ENCODE measurements at places on chromosomes 5 and 9.
A peak's percentile ranks its signal among the peaks of the same experiment; 100 is the strongest.

DNA sequence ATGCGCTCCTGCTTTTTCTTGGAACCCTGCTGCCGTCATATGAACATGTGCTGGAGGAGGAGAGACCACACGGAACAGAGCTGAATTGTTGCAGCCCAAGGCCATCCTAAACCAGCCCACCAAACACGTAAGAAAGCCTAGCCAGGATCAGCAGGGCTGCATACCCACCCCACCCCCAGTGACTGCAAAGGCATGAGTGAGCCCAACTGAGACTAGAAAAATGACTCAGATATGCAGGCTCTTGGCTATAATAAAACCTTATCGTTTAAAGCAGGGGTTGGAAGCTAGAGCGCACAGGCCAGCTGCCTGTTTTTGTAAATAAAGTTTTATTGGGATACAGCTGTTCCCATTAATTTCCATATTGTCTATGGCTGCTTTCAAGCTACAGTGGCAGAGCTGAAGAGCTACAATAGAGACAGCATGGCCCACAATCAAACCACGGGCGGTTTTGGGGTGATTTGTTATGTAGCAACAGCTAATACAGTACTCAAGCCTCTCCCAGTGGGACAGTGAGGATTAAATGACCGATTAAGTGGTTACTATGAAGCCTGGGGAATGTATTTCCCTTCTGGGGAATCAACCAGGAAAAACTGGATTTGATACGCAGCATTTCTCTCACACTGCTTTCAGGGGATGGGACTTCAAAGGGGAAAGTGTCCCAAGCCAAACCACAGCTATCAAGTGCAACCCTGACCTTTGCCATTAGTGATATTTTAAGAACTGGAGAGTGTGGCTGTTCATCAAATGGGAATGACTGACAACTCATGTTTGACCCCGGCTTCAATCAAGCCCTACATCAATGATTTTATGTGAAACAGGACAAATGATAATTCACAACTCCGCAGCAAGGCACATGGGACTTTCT is 6.3 kb downstream of the SHB start:
- DNase-seq = no peak

- DNase-seq = no peak
These were observed 8.1 kb downstream of the SLC6A19 start for GRCh38 chr5:1209489-1209852.

GRCh38 chr9:114497727-114498382 is 7.4 kb downstream of the WHRN start:
- DNase-seq = no peak

GRCh38 chr5:158456756-158457155 is 597.8 kb upstream of the CLINT1 start:
- DNase-seq = no peak

GRCh38 chr9:7976167-7976755 is 176.7 kb upstream of the DMAC1 start:
- no peak for DNase-seq

DNA sequence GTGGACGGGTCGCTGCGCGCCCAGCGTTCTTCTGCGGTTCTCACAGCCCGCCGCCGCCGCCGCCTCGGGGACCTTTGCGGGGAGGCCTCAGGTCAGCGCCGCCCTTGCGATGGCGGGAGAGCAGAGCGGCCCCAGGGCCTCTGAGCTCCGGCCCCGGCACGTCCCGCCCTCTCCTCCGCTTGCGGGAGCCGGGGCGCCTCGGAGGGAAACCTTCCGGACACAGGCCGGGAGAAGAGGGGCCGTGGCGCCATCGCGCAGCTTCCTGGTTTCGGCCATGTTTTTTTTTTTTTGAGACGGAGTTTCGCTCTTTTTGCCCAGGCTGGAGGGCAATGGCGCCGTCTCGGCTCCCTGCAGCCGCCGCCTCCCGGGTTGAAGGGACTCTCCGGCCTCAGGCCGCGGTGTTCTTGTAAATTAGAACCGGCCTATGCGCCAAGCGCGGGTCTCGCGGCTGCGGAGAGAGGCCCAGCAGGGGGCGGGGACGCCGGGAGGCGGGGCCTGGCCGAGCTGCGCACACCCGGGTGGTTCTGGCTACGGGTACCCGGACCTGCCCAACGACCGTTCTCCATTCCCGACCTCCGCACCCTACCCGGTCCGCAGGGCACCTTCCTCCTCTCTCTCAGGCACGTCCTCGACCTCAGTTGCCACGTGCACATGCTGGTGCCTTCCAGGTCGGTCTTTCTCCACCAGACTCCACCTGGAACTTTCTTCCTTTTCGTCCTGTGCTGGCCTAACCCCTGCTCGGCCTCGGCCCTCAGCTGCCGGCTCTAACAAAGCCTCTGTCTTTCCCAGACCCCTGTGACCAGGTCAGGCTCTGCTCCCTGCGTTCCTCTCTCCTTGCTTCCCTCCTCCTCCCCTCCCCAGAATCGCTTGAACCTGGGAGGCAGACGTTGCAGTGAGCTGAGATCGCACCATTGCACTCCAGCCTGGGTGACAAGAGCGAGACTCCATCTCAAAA is 28.8 kb upstream of the MGAT1 start:
- peak; percentile 85 for DNase-seq

- DNase-seq = no peak
These were observed 80.3 kb downstream of the MAP1B start for GRCh38 chr5:72187388-72188075.

DNA sequence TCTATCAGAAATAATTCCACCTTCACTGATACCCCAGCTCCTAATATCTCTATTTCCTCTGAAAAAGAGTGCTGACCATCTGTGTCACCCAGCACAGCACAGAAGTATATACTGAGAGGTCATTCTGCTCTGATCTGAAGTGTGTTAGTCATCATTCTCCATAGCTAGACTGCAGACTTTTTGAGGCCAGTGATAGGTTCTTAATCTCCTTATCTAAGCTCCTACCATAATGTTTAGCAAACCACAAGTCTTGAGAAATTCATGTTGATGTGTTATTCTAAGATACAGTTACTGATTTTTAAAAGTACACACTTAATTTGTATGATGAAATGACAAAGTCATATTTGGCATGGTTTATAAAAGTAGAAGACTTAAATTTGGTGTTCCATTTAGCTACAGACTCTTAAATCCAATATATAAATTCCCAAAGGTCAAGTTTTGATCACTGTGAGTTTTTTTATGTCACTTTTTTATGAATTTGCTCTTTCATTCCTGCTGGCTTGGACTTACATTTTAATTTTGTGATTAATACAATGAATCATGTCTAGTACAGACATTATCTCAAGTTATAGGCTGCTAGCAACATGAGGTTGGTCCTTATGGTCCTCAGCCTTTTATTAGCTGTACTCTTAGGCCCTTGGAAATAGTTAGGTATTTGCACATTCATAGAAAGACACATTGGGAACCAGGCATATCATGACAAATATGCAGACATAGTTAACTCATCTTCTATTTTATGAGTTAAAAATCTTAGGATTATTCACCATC is 380.8 kb downstream of the EBF1 start:
- no peak for DNase-seq

DNA sequence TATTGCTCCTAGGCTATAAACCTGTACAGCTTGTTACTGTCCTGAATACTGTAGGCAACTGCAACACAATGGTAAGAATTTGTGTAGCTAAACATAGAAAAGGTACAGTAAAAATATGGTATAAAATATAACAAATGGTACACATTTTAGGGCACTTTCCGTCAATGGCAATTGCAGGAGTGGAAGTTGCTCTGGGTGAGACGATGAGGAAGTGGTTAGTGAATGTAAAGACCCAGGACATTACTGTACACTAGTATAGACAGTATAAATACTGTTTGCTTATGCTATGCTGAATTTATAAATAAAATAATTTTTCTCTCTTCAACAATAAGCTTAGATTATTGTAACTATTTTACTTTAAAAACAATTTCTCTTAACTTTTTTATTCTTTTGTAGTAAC is 15.6 kb upstream of the ADRB2 start:
- no peak for DNase-seq

- DNase-seq = no peak
These were observed 146.3 kb downstream of the SNX18 start for GRCh38 chr5:54663866-54664265.

DNA sequence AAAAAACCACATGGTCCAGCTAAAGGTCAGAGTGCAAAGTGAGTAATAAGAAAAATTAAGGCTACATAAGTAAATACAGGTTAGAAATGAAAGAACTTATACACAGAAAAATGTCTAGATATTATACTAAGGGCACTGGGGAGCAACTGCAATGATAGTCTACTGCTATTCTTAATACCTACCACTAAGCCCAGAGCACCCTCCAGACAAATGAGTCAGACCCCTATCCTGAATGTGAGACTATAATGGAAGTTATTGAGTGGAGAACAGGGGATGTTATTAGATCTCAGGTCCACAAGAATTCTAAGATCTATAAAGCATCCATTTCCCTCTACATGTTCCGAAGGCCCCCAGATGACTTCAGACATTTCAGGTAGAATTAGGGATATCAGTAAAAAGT is 438.3 kb downstream of the PRELID2 start:
- no peak for DNase-seq

DNA sequence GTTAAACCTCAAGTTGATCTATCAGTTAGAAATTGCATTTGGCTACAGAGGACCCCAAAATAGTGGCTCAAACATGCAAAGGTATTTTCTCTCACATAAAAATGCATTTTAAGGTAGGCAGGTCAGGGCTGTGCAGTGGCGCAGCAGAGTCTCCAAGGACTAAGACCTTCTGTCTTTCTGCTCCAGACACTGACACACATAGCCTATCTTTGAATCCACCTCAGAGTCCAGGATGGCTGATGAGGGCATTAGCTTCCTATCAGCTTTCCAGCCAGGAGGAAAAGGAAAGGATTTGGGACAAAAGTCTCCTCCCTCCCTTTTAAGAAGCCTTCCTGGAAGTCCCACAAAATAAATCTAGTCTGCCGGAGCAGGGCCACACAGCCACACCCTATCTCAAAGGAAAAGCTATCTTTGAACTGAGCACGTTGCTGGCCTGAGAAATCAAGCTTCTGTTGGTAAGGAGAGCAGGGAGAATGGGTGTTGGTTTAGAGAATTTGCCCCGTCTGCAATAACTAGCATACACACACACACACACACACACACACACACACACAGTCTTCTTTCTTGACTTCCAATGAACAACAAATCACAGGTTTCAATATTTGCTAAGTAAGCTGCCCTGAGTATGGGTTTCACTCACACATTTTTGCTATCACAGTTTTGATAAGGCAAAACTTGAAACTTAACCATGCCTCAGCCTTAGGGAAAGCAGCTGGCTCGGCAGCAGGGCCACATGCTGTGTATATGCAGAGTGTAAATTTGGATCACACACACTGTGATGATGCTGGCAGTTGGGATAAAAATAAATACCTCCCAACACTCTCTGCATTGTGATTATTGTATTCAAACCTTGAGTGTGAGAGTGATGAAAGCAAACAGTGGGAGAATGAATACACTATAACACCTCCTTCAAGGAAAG is 116.6 kb upstream of the MAP3K1 start:
- DNase-seq = no peak

- DNase-seq = no peak
These were observed 52.2 kb downstream of the GARNL3 start for GRCh38 chr9:127316586-127317323.

DNA sequence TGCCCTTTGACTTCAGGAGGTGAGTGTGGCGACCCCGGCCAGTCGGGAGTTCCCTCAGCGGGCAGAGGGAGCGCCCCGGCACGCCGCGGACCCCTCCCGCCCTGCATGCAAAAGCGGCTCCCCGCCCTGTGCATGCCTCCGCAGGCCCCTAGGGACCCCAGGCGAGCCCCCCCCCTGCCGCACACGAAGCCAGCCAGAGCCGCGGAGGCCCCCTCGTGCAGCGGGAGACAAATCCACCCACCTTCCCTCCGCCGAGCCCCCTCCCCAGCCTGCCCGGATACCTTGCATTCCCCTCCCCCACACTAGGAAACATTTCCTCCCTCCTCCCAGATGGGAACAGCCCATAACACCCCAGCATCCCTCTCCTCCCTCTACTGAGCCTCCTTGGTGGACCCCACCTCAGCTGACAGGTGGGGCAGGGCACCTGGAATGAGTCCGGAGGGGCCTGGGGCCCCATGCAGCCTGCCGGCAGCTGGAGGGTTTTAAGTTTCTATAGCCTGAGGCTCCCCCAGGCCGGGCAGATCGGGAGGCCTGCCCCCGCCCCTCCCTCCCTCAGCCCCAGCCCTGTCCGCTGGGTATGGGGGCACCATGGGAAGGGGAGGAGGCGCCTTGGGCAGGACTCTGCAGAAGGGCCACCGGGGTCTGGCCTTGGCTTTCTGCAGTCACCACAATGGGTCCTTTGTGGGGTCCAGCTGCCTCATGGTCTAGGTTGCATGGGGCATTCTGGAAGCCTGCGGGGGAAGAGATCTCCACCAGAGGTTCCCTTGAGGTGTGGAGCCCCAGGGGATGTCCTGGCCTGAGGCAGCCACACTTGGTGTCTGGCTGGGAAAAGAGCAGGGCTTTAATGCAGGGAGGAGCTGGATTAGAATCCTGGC is 601 bp downstream of the ERGIC1 start:
- peak; percentile 15 for DNase-seq

- DNase-seq = no peak
These were observed 37.8 kb downstream of the OXCT1 start for GRCh38 chr5:41832430-41832829.

- no peak for DNase-seq
These were observed 129.7 kb upstream of the MTAP start for GRCh38 chr9:21672761-21673160.

- no peak for DNase-seq
These were observed 4.8 kb upstream of the HAND1 start for GRCh38 chr5:154482528-154483449.

DNA sequence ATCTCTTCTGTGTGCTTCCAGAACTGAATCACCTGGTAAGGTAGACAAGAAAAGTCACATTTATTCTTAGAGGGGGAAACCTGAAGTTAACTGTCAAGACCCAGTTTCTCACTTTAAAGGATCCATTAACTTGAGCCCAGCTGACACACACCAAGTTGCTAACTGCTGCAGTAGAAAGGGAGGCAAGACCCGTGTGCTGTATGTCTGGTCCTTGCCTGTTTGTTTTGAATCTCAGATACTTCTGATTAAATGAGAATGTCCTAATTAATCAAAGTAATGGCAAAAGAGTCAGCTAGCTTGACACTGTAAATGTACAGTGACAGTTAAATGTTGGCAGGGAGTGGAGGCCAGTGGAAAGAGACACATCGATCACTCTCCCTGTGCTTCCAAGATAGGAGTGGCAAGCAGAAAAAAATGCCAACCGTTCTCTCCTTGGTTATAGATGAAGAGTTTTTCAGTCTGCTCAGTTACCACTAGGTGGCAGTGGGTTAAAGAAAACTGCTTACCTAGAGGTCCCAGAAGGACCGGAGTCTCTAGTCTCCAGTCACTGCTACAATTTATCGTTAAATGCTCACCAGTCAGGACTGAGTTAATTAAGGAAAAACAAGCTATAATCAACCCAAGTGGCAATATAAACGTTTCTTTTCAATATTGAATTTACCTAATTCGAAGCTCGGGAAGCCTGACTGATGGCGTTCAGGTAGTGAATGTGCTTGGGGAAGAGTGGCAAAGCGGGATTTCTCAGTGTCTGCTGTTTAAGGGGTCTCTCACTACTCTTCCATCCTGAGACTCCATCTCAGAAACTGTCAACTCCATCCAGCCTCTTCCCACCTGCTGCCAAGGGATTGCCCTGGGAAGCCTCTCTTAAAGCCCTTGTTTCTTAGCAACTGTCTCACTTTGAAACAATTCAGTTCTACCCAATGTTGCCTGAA is 18.4 kb downstream of the LSM11 start:
- DNase-seq = peak; percentile 62

All from erythroblast (primary cell).